Cerebellar cortex (tissue), 1 donor: ENCODE measurements at places on chromosomes 7 and 10.

GRCh38 chr7:32515890-32516550 is 20.7 kb downstream of the AVL9 start:
- no peak for DNase-seq

GRCh38 chr7:129684777-129685176 is 73.3 kb downstream of the NRF1 start:
- no peak for DNase-seq

DNA sequence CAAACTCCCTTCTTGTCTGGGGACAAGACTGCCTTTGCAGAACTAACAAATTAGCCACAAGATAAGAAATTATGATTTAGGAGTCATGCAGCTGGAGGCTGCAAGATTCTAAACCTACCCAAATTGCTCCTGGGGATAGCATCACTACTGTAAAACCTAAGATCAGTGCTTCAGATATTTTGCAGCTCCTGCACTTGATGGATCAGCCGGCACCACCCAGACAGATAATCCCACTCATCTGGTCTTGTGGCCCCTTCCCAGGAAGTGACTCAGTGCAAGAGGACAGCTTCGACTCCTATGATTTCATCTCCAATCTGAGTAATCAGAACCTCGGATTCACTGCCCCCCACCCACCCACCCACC is 181.9 kb downstream of the AKR1D1 start:
- no peak for DNase-seq

GRCh38 chr10:28922127-28922526 is 244.8 kb downstream of the BAMBI start:
- DNase-seq = no peak

GRCh38 chr7:151351027-151351426 is 9.4 kb downstream of the NUB1 start:
- no peak for DNase-seq

- DNase-seq = no peak
These were observed 3.8 kb downstream of the KAZALD1 start for GRCh38 chr10:101065481-101066145.

- no peak for DNase-seq
These were observed 240.0 kb downstream of the PHTF2 start for GRCh38 chr7:78038465-78039080.

DNA sequence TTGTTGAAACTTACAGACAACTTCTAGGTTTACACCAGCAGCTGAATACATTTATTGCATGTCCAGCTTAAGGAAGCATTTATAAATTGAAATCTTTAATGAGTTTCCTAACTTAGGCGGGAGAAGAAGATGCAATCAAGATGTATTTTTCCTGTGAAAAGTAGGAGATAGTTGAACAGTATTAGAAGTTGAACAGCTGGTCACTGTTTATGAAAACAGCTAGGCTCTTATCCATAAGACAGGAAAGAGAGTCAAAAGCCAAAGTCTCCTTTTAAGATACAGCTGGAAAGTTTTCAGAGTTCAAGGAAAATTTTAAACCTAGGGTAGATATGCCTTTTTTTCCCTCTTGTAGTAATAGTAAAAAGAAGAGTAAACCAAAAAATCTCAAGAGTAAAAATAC is 236.1 kb upstream of the FERD3L start:
- DNase-seq = no peak

DNA sequence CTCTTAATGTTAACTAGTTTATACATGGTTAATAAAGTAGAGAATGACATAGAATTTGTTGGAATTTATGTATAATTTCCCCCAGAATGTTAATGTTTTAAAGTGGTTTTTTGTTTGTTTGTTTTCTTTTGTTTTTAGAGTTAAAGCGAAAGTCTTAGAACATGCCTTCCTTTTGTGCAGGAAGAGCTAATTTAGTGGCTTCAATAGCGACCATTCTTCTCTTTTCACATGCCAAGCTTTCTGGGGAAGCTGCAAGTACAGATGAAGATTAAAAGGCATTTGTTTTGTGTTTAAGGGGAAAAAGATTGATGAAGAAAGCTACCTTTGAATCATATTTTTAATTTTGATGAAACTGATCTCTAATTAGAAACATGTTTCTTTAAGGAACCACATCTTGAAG is 256.3 kb upstream of the CSTF2T start:
- DNase-seq = no peak

DNA sequence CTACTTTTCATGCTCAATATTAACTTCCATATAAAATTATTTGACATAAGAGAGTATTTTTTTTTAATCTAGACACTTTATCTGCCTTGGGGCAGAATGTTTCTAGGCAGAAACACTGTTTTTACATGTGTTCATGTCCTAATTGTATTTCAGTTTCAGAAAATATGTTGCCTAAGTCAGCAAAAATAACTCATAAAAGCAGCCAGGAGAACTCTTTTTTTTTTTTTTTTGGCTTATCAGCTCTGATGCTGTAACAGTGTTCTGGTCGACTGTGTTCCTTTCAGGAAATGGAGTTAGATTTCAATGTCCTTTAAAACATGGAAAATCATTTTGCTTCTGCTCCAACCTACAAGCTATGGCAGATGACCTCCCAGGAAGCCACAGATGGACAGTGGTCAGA is 63.2 kb upstream of the OPALIN start:
- DNase-seq = no peak

DNA sequence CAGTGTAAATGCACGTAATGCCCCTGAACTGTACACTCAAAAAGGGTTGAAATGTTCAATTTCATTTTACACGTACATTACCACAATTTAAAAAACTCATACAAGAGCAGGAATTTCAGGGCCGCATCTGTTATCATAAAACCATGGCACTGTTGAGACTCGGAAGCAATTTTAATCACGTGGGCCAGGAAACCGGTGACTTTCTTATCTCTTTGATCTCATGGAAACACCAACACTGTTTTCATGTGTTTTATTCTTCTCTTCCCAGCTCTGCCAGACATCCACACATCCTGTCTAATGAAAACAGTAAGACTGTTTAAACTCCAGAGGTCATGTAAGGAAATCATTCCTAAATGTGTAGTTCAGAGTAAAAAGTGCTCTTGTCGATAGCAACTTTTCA is 35.9 kb downstream of the PTPRE start:
- no peak for DNase-seq

DNA sequence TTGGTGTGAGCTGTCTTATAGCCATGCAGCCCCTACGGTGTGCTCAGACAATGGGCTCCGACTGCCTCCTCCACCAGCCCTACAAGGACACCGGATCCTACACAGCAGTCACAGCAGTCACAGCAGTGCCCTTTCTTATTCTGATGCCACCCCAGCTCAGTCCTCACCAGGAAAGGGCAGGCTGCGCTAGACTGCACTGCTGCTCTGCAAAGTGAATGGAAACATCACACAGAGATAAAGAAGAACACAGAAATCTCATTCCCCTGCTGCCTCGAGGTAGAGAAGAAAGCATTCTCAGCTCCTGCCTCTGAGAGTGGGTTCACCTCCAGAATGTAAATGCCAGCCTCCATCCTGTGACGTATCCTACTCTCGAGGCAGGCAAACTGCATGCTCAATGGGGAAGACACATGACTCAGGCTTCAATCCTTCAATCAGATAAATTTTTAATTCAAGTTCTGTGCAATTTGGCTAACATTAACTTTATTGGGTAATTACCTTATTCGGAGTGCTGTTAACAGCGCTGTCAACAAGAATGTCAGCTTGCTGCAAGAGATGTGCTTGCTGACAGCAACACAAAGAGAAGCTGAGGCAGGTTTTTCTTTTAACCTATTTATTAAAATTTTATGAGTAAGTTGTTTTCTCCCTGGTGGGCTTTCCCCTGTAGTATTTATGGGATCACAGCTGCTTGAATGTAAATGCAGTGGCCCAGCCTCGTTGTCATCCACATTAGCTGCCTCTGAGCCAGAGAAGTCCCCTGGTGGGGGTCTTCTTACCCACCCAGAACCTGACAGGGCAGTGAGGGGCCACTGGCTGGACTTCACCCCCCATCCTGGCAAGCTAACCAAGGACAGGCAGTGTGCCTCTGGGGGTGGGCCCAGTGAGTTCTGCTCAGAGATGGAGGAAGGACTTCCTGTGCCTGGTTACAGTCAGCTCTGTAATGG is 241.3 kb upstream of the KMT2E start:
- DNase-seq = no peak

DNA sequence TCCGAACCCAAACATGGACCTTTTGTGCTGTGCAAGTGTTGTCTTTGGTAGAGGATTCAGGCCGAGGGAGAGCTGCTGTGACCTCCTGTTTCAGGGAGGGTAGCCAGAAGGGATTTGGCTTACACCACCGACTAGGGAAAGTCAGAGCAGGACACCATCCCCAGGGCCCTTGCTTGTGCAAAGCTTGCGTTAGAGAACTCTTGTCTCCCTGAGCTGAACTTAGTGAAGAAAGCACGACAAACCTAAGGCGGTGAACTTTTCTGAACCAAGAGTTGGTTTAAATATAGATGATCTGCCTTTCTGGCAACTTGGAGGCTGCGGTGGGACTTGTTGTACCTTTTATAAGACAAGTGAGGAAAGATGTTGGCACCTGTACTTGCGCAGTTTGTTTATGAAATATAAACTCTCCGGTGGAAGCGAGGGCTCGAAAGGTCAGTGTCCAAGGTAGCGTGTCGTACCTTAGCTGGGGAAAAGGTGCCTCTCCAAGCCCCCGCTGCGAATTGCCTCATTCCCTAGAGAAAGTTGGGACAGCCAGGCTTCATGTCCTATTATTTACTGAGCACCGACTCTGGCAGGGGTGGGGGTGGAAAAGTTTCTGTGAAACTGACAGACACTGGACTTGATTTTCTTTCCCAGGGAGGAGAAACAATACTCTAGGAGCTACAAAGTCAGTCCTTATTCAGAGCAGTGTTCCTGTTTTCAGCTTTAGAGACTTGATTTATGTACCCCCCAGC is 31.6 kb downstream of the WBP1L start:
- no peak for DNase-seq

DNA sequence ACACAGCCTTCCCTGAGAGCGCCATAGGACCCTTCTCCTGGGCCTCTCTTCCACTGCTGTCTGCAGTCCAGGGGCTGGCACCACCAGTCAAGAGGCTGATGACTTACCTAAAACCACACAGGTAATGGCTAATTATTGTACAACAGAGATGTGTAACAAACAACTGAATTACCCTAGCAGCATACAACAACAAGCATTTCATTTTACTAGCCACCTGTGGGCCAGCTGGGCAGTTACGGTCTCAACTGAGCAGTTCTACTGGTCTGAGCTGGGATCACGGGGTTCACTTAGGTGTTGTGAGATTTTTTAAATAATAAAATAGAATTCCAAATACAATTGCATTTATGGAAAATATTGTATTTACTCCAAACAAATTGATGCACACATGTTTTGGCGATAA is 431.9 kb downstream of the TNS3 start:
- no peak for DNase-seq

DNA sequence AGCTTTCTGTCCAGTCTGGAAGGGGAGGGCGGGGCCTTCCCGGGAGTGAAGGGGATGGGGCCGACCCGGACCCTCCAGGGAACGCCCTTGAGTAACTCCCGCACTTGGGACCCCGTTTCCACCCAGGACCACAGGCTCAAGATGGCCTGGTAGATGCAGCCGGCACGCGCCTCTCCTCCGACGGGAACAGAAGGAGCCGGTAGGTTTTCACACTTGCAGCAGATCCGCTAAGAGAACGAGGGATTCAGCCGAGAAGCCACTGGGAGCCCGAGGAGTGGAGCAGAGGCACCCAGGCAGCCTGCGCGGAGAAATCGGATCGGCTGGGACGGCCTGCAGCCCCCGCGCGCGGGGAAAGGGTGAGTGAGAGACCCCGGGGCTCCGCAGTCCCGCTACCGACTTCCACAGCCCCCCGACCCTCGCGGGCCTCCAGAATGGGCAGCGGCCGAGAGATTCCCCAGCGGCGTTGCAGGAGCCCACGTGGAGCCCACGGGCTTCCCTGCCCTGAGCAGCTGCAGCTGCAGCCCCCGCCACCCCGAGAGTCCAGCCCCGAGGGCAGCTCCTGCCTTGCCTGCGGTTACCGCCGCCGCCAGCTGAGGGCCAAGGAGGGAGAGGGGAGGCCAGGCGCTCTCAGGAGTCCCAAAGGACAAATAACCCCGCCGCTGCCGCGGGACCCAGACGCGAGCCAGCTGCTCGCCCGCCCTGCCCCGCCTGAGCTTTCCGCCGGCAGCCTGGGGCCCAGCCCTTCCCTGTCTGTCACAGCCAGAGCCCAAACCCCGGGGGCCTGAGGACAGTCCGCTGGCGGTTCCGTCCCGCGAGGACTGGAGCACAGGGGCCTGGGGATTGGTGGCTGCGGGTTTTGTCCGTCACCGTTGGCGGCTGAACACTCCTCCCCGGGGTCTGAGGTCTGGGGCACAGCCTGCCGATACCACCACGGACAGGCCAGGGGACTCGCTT is 21.8 kb downstream of the IFT22 start:
- DNase-seq = no peak

GRCh38 chr10:108358912-108359311 is 1194.4 kb upstream of the SORCS1 start:
- DNase-seq = no peak

- no peak for DNase-seq
These were observed 3.8 kb downstream of the LMTK2 start for GRCh38 chr7:98110249-98111022.

DNA sequence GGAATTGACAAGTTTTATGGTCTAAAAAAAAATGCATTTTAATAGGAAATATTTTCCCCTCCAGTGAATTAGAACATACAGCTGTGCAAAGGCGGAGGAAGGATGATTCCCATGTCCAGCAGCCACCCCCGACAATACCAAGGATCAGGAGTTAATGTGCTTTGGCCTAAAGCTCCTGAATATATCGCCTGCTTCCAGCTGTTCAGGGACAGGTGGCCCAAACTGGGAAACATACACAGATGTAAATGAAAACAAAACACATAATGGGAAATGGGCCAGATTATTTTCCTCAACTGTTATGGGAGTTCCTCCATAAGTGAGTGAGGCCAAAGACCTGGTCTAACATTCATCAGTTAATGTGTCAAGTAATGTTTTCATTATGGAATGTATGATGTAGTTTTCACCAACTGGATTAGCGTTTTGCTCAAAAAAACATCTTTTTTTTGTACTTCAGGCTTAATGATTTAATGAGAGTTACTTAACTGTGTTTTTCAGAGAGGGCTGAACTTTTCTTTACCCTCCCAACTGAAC is 55.1 kb upstream of the LAMB1 start:
- no peak for DNase-seq

GRCh38 chr10:89668386-89669071 is 23.5 kb upstream of the PANK1 start:
- no peak for DNase-seq

- no peak for DNase-seq
These were observed 73.6 kb upstream of the SYPL1 start for GRCh38 chr7:106185719-106186118.

GRCh38 chr7:150978126-150978789 is at the start of gene KCNH2:
TSS of gene KCNH2 (minus strand) at chr7:150978321. CDS start at chr7:150977913, 408 bp downstream.
- DNase-seq = peak; percentile 80

DNA sequence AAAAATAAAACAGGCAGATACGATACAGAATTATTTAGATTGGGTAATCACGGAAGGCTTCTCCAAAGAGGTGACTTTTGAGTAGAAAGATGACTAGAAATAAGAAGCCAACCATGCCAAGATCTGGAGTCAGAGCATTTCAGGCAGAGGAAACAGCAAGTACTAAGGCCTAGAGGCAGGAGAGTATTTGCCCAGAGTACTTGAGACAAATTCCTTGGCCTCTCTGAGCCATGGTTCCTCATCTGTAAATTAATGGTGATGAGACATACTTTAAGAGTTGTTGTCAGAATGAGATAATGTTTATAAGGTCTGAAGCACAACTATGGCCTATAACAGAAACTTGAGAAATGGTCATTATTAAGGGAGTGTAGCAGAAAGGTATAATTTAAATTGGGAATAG is 15.8 kb upstream of the GPR37 start:
- no peak for DNase-seq

GRCh38 chr7:15891151-15891881 is 204.8 kb upstream of the MEOX2 start:
- DNase-seq = no peak

GRCh38 chr10:86967481-86967941 is 771 bp upstream of the ADIRF start:
- no peak for DNase-seq

- no peak for DNase-seq
These were observed 493.6 kb downstream of the PTPRN2 start for GRCh38 chr7:158094046-158094445.
